ENCODE measurements at places on chromosomes 3 and 15.

DNA sequence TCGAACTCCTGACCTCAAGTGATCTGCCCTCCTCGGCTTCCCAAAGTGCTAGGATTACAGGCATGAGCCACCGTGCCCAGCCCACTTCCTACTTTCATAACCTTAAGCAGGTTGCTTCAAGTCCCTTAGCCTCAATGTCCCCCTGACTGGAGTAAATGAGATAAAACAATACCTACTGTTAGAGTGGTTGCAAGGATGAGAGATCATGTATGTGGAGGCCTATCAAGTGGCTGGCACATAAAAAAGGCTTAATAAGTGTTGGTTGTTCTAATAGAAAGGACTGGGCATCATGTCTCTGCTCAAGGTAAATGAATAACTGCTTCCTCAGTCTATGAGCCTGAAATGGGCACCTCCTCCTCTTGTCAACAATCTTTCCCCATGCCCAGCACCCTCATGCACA lies 25.9 kb upstream of the UBE2E1 start:
- DNase-seq, result no peak

DNA sequence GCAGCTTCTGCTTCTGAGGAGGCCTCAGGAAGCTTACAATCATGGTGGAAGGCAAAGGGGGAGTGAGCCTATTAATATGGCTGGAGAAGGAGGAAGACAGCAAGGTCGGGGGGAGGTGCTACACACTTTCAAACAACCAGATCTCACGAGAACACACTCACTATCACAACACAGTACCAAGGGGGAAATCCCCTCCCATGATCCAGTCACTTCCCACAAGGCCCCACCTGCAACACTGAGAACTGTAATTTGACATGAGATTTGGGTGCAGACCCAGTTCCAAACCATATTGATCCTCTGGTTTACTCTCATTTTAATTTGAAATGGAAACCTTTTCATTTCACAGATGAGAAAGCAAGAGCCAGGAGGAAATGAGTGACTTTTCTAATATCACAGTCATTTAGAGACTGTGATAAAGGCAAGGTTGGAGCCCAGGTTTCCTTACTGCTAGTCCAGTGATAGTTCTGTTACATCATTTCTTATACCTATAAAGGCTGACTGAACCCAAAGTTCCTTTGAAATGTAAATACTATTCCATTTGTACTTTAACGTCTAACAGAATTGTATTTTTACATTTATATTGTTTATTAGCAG lies 105.8 kb upstream of the GAP43 start:
- DNase-seq, result no peak

DNA sequence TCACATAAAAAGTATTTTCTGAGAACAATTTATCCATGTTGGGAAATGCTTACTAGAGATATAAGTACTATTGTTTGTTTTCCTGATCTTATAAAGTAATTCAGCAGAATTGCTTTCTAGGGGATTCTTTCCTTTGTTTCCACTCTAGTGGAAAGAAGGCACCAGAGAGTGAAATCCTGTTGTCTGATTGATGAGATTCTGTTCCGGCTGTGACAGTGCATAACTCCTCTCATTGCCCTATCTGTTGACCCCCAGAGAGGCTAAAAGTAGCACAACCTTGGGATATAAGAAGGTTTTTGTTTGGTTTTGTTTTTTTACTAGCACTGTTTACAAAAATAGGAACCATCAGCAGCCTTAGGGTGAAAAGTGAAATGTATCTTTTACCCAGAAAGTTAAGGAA lies 114.1 kb downstream of the ALCAM start:
- DNase-seq, result no peak

DNA sequence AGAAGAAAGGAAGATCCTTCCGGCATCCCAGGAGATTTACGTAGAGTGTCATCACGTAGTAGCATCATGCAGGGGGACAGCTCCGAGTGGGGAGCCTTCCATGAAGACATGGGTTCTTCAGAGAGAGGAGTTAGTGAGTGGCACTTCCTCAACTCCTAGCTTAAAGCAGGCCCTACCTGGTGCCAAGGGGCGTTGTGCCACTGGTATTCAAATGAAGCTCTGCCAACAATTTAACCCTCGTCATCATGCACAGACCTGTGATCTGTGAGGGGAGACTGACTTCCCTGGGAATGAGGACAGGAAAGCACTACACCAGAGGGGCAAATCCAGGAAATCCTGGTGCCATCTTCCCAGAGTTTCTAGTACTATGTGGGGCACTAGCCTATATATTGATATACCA lies 59.0 kb downstream of the TMEM266 start:
- no peak for DNase-seq

GRCh38 chr3:126753191-126754160 lies 49.4 kb downstream of the CHCHD6 start:
- DNase-seq, result no peak

- no peak for DNase-seq
These were observed 68.7 kb downstream of the SUMF1 start for GRCh38 chr3:4398120-4398940.

- no peak for DNase-seq
These were observed 214.1 kb upstream of the TLE3 start for GRCh38 chr15:70311821-70312220.

DNA sequence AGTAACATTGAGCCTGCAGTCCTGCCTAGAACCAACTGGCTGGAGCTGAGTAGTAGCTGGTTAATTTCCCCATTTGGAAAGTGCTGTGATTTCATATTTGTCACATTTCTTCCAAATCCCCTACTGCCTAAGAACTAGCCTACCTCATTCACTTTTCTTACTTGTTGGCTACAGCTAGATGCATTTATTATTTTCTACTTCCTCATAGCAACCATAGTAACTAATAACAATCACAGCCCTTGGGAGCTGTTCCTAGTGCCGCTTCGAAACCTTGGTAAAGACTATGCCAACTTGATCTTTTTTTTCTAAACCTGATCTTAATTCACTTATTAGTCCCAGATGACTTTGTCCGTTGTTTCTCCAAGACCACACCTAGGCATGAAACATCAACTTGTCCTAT lies 240.3 kb downstream of the FGF12 start:
- DNase-seq, result no peak

GRCh38 chr3:187685948-187686347 lies 15.8 kb upstream of the SST start:
- DNase-seq, result no peak

- no peak for DNase-seq
These were observed 195.7 kb upstream of the PDZRN3 start for GRCh38 chr3:73820431-73820830.

GRCh38 chr3:47892286-47893040 lies 89.5 kb downstream of the DHX30 start:
- no peak for DNase-seq

DNA sequence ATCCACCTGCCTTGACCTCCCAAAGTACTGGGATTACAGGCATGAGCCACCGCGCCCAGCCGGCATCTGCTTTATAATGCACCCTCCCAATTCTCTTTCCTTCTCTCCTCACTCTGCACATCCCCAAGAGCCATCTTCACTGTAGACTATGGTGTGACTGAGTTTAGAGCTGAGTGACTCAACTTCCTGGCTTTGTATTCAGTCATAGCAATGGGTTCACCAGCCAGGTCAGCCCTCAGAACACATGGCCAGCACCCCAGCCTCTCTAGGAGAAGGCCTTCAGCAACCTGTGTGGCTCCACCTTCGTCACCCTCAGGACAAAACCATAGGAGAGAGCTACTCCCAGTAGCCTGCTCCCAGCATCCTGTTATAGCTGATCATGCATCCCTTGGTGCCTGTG lies 33.0 kb downstream of the ARID3B start:
- DNase-seq, result no peak

GRCh38 chr3:12303534-12303933 lies 14.7 kb downstream of the PPARG start:
- no peak for DNase-seq

DNA sequence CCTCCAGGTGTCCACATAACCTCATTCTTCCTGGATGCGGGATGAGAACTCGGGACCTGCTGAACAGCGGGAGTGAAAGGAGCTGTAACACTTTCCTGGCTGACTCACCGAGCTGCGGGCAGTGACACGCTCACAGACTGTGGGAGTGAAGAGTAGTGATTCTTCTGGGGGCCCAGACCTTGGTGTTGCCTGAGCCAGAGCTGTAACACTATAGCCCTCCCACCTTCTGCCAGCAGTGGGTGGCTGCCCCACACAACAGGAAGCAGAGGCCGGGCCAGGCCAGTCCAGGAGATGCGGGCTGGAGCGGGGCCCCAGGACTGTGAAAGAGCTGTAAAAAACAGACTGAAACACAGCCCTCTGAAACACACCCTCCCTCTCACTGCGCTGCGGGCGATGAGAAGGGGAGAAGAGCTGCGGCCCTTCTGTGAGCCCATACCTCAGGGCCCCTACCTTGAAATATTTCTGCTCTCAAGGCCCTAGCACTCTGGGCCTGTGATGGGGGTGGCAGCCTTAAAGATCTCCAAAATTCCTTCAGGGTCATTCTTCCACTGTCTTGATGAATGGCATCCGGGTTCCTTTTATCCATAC lies 464.0 kb upstream of the CCDC54 start:
- DNase-seq, result no peak

- peak; percentile 30 for DNase-seq
These were observed at the start of gene CCDC39 for GRCh38 chr3:180679178-180680096. Gene CCDC39 (minus strand): TSS chr3:180679489. CDS start chr3:180679380, 109 bp downstream.

- no peak for DNase-seq
These were observed 19.6 kb downstream of the HSPBAP1 start for GRCh38 chr3:122773944-122774509.

- no peak for DNase-seq
These were observed 48.6 kb downstream of the UNC13C start for GRCh38 chr15:54026891-54027290.

- no peak for DNase-seq
These were observed 33.7 kb upstream of the ZNF445 start for GRCh38 chr3:44511238-44511566.

DNA sequence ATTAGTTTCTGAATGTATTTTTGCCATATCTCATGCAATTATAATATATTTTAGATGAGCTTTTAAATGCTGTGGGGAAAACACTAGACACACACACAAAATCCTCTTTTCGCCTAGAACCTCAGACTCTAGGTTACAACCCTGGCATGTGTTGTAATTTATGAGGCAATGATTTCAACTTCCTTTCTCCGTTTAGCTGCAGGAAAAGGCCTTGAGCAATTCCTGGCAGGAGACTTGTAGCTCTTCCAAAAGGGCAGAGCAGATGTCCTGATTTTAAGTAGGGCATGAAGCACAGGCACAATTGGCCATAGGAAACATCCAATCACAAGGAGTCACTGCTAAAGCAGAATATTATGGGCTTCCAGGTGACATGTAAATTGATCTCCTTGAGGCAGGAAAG lies 82.0 kb downstream of the GPR156 start:
- DNase-seq, result no peak

- no peak for DNase-seq
These were observed 4.6 kb downstream of the CAPN3 start for GRCh38 chr15:42363942-42364341.

GRCh38 chr3:128344052-128344735 lies 122.5 kb downstream of the DNAJB8 start:
- DNase-seq, result no peak

DNA sequence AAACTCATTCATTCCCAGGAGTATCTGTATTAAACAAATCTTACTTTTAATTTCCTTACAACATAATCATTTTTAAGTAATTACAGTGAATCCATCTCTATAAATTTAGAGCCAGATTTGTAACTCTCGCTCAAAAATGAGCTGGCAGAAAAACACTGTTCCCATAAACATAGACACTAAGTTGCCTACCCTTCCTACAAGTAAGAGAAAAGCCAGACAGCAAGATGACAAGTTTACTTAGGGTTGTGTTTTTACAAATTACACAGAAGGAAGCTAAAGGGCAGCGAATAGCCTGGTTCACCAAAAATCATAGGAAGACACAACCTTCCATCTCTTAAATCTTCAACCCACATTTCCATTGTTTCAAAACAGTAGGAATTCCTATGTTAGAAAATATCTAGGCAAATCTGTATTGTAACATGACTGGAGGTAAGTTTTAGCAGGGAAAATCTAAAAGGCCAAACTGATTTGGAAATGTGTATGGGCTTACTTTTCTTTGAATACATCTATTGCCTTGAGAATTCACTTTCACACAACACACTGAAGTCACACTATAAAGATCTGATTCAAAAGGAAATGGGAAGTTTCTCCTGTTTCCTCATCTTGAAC lies 21.7 kb downstream of the HERC1 start:
- no peak for DNase-seq

DNA sequence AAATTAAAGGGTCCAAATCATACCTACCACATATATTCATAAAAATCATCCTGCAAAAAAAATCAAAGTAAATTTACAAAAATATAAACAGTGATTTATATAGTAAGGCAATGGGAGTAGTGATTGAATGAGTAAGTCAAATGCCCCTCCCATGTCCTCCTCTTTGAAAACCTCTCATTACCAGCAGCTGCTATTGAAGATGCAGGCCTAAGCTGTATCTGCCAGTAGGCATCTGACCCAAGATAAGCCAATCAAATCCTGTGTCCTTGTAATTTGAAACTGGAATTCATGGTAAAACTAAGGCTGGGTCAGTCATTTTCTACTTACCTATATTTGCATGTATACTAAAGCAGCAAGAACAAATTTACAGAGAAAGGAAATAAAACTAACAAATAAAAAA lies 60.4 kb upstream of the POU1F1 start:
- DNase-seq, result no peak

DNA sequence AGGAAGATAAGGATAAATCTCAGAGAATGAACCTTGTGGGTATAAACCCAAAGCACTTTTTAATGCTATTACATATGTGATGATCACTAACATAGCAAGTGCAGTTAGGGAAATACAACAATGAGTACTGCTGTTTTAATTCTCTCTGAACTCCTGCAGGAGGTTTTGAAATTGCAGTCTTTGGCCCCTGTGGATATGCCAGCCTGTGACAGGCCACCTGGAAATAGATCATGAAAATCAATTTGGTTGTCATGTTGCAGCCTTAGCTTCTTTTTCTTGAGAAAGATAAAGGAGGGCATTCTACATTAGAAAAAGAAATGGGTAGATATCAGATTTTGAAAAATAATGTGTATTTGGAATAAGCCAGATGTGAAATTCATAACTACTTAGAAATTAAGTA lies 103.6 kb downstream of the RSRC1 start:
- DNase-seq, result no peak

DNA sequence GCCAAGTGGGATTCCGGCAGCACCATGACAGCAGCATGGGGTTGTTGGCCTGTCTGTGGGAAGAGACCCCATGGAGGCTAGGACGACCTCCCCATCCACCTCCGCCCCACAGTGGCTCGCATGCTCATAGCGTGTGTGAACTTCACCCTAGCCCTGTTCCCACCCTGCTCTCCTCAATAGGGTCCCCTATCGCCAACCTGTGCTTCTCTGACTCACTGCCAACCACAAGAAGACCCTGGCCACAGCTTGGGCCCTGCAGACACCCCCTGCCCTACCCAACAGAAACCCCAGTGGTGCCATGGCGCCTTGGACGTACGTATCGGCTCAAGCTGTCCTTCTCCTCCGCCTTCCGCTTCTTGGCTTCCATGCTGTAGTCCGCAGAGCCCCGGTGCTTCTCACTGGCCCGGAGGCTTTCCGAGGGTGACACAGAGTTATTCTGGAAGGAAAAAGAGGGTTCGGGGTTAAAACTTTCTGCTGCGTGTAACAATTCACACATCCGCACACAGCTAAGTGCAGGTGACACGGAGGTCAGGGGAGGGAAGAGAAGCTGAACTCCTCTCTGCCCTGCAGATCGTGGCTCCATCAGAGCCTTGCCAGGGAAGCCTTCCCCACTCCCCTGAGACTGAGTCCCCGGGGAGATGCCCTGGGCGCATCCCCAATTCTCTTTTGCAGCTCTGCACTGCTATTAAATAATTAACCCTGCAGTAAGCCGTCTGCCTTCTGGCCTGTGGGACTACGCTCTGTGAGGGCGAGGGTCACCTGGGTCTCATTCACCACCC lies 37.3 kb downstream of the TLE3 start:
- no peak for DNase-seq

Measured in CD4-positive, alpha-beta T cell treated with Interferon gamma for 1 hour (primary cell).